Mesenteric fat pad (tissue), 1 donor: ENCODE measurements at places on chromosomes 3 and 15.

DNA sequence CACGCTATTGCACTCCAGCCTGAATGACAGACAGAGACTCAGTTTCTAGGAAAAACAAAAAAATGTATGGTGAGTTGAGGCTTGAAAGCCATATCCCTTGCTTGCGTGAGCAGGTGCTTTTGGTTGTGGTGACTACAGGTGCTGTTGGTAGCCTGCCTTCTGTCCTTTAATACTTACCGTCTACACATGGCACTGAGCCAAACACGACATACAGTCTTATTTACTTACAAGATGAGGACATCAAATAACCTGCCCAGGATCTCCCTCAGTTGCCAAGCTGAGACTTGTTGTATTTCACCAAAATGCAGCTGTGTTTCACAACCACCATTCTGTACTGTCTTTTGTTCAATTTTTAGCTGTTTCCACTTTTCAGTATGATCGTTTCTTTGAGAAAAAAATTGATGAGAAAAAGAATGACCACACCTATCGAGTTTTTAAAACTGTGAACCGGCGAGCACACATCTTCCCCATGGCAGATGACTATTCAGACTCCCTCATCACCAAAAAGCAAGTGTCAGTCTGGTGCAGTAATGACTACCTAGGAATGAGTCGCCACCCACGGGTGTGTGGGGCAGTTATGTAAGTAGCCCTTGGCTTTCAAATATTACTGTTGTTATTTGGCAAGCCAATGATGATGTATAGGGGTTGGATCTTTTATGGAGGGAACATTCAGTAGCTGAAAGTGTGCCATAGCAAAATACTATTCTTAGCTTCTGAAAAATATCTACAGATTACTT is 6.5 kb downstream of the ALAS1 start:
- no peak for DNase-seq

DNA sequence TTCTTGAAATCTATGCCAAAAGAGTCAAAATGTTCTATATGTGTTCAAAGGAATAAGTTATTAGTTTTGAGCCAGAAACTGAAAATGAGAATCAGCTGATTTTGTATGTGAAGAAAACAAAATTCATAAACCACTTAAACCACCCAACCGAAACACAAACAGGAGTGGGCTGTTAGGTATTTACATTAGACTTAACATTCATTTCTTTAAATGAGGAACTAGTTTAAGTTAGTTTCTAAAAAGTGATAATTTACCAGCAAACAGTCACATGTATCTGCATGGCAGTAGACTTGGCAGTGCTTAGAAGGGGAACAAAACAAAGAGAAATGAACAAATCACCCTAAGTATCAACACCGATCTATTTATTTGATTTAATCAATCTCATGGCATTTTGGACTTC is 128.0 kb downstream of the GMNC start:
- no peak for DNase-seq

GRCh38 chr3:139121513-139122220 is 77.0 kb upstream of the PRR23C start:
- no peak for DNase-seq

DNA sequence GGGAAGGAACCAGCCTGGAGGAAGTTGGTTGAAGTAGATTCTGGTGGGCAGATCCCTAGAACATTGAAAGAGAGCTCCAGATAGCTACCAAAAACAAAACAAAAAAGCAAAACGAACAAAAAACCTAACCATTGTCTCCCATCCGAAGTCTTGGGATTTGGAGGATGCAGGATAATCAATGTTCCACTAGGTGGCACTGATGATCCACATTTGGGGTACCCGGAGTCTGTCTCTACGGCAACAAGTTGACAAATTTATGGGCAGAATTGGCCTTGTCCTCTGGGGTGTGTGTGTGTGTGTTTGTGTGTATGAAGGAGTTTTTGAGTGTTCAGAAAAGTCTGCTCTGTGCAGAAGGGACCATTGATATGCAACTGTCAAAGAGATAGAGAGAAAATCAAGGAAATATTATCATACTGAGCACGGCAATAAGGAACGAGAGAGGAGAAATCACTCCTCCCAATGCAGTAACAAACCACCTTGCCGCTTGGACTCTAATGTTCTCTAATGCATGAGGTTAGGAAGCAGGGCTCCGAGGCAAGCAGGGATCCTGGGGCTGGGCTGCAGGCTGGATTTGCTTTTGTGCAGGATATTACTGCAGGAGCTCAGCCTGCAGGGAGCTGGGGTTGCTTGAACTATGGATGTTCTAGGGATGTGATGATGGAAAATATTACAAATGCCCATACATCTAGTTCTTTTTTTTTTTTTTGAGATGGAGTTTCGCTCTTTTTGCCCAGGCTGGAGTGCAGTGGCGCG is 59.8 kb upstream of the KLHL25 start:
- DNase-seq = peak; percentile 35

- no peak for DNase-seq
Observed at GRCh38 chr15:78873793-78874765, 1.4 kb downstream of the MORF4L1 start.
